Inflammatory macrophage treated with lipopolysaccharide for 4 hours (primary cell): ENCODE measurements at places on chromosomes 4 and X.
A peak's percentile ranks its signal among the peaks of the same experiment; 100 is the strongest.

DNA sequence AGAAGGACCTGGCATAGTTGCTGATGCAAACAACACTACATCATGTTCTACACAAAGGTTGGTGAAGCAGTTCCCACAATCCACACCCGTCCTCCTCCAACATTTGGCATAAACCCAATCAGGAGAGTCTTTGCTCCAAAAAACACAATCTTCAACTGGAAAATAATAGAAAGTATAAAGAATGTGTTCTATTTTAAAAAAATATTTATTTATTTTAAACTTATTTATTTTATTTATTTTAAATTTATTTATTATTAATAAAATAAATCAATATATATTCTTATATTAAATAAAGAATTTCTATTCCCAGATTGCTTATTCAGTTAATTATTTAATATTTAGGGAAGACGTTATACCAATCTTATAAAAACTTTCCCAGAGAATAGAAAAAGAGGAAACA, 1753.7 kb upstream of the AGA start:
- DNase-seq, result no peak

- DNase-seq, result no peak
Measured at GRCh38 chr4:127414951-127415606, 217.7 kb upstream of the INTU start.

DNA sequence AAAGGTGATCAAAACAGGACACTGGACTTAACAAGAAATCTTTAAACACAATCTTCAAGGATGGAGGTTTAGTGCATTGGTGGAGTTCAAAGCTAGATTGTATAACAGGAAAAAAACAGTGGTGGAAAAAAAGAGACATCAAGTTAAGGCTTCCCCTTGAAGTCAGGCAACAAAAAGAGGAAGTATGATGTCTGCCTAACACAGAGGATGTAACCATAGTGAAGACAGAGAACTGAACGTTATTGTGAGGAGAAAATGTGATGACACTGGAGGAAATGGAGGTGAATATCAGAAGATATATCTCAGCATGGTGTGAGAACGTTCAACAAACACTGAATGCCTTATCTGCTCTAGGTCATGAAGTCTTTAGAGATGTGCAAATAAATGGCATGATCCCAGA, 192.4 kb upstream of the AR start:
- peak; percentile 2 for DNase-seq

DNA sequence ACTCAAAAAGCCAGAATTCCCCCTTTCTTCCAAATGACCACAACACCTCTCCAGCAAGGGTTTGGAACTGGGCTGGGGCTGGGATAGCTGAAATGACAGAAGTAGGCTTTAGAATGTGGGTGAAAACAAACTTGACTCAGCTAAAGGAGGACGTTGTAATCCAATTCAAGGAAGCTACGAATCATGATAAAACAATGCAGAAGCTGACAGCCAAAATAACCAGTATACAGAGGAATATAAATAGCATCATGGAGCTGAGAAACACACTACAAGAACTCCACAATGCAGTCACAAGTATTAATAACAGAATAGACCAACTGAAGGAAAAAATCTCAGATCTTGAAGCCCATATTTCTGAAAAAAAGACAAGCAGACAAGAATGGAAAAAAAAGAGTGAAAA, 95.8 kb upstream of the TET2 start:
- DNase-seq, result peak; percentile 11

DNA sequence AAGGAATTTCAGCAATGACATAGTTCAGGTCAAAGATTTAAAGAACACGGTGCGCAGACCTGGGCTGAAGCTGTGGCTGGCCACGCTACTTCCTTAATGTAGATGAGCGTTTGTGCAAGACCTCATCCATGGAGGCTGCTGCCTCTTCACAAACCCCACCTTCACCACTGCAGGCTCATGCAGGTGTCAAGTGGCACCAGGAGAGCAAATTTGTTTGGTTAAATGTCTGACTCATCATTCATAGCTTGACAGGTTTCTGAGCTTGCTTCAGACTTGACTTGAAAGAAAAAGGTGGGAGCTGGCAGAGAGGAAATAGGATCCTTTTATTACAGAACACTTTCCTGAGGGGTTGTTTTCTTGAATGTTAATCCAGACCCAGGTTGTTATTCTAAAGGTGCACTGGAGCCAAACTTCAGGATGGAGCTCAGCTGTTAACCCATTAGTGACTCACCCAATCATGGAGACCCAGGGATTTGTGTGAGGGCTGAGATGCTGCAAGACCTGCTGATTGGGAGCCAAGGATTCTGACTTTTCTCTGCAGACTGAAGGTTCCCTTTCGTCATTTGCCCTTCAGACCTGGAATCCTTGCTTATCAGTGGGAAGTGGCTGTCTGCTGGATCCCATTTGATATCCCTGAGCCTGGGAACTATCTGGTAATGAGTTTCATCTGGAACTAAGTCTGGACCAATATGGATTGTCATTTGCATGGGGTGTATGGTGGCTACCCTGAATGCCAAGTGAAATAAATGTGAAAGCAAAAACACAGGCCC, 315.3 kb downstream of the PTTG2 start:
- DNase-seq, result no peak

DNA sequence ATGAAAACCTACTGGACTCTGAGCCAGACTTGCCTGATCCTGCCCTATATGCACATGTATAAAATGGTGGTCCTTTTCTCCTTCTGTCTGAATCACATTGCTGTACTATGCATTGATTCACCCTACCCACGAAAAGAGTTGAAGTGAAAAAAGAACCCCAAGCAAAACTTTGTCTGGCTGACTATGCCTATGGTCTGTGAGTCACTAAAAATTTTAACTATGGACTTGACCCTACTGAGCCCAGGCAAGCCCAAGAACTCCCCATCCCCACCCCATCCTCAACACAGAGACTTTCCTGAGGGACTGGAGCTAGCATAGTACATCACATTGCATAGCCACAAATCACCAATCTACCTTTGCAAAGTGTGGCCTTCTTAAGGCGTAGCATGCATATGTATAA, 116.6 kb upstream of the TENM3 start:
- DNase-seq, result no peak

DNA sequence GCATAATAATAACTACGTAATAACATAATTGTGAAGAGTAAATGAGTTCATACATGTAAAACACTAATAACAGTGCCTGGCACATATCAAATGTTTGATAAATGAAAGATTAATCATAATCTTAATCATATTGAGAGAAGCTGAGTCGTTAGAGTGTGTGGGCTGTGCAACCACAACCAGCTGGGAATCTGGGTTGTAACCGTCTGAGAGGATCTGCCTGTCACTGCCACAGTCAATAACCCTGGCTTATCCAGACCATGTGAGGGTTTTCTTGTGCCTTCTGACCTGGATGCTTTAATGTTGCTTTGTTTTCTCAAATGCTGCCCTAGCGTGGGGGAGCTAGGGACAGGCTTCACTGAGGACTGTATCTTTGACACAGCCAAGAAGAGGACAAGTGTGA, 73.9 kb downstream of the TRPC5 start:
- no peak for DNase-seq

- no peak for DNase-seq
Measured at GRCh38 chrX:95885074-95885473, 799.6 kb upstream of the DIAPH2 start.

DNA sequence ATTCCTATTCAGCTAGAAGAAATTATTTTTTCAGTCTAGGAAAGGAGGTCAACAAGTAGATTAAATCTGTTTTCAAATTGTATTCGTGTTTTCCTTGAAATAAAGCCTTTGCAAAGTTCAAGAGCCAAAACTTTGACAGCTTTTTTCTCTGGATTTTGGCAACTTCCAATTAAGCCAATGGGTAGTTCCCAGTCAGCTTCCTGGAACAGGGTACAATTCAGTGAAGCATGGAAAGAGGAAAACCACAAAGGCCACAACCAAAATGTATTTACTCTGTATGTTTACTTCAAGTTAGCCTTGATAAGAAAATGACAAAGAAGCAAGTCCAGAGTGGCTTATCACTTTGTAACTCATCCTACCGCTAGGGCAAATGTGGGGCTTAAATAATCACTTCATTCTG, 188.6 kb downstream of the COMMD8 start:
- no peak for DNase-seq

- peak; percentile 40 for DNase-seq
Measured at GRCh38 chr4:102438396-102439235, 62.5 kb upstream of the NFKB1 start.

GRCh38 chrX:149759824-149760223, 14.0 kb upstream of the HSFX1 start:
- DNase-seq, result no peak

- peak; percentile 88 for DNase-seq
Measured at GRCh38 chr4:152850377-152850776, 70.6 kb downstream of the ARFIP1 start.

GRCh38 chrX:110965409-110966090, 130.4 kb upstream of the PAK3 start:
- no peak for DNase-seq

DNA sequence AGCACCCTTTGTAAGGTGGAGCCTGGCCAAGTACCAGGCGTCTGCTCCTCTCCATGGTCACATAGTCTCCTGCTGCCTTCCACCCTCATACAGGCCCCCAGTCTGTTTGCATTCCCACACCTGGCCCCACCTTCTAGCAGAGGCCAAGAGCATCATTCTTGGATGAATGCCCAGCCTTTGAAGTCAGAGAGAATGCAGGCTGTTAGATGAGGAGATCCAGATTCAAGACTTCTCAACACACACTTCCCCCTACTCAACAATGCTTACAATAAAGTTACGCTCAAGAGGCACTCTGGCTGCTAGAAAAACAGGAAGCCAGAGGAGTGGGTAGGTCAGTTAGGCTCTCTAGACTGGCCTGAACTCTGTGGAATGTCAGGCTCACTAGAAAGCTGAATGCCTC, 43.3 kb downstream of the SHROOM4 start:
- DNase-seq, result no peak
